K562 (cell line): ENCODE measurements at places on chromosomes 4 and X. TPM values are rescaled to one million over a fixed set of nuclear protein-coding genes. Genes with fewer than 3 reads are reported as not detected.

The KCND1 gene
- 0.75 and 0.83 TPM in 2 replicates for total RNA-seq

- no peak overlapping the region for H3K27ac ChIP-seq
- DNase-seq: no peak
- no peaks in the 10 kb centered on the region for H3K27me3 ChIP-seq
- H3K4me3 ChIP-seq: no peak overlapping the region
Measured at GRCh38 chr4:148692242-148692641, 250.0 kb upstream of the NR3C2 start.

The MAGEC2 gene
- total RNA-seq: 56.9 and 57.4 TPM in 2 replicates

The FAM149A gene
- total RNA-seq: not detected in 2 replicates

DNA sequence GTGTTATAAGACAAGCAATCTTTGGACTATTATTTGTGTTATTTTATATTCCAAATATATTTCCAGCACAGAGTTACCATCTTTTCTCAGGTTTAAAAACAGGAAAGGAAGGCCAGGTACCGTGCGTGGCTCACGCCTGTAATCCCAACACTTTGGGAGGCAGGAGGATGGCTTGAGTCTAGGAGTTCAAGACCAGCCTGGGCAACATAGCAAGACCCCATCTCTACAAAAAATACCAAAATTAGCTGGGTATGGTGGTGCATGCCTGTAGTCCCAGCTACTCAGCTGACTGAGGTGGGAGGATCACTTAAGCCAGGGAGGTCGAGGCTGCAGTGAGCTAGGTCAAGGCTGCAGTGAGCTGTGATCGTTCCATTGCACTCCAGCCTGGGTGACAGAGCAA, 140.0 kb downstream of the POLA1 start:
- H3K27ac ChIP-seq: no peak overlapping the region
- no peak overlapping the region for H3K4me3 ChIP-seq
- no peaks in the 10 kb centered on the region for H3K27me3 ChIP-seq
- H3K4me1 ChIP-seq: no peaks in the 10 kb centered on the region
- peaks cover 41% of the 10 kb centered on the region; the same call in 2 of the 3 replicates for H3K36me3 ChIP-seq
- DNase-seq: no peak

GRCh38 chr4:176789955-176790354, 2.8 kb downstream of the VEGFC start:
- peak; percentile 7 for DNase-seq
- no peaks in the 10 kb centered on the region for H3K4me1 ChIP-seq
- no peak overlapping the region for H3K27ac ChIP-seq

DNA sequence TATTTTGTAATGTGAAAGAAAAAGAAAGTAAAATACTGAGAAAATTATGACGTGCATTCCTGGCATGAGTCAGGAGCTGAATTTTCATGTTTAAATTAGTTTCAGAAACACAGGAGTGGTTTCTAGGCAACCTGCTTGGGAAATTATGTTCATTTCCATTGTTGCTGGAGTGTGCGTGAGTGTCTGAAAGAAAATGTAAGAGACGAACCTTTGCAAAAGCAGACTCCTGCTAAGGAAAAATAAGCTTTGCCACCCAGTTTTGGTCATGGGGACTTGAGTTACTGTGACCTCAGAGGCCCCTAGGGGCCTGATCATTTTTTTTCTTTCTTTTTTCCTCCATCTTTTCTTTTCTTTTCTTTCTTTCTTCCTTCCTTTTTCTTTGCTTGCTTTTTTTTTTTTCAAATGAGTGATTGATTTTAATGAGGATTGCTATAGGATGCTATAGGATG, 18.8 kb upstream of the CHRNA9 start:
- peaks cover 42% of the 10 kb centered on the region for H3K4me1 ChIP-seq
- no peaks in the 10 kb centered on the region for H3K36me3 ChIP-seq
- no peaks in the 10 kb centered on the region for H3K27me3 ChIP-seq
- no peak for DNase-seq
- no peak overlapping the region for H3K4me3 ChIP-seq

The DDX53 gene
- 1.5 TPM in 2 replicates for total RNA-seq

DNA sequence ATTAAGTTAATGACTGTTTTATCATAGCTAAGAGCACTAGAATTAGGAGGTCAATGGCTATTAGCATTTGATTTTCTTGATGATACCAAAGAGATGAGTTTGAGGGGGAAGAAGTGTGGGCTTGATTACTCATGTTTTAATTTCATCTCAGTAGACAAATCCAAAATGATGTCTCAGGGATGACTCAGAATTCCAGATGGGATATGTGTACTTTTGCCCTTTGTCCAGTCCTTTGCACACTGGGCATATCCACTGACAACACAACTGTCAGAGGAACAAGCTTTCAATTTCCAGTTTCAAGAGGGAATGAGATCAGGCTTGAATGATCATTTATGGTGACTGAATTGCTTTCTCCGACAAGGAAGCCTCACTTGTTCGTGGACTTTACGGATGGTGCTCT, 325.3 kb upstream of the FTHL17 start:
- H3K4me3 ChIP-seq: no peak overlapping the region
- H3K27me3 ChIP-seq: no peaks in the 10 kb centered on the region
- no peak for DNase-seq
- no peaks in the 10 kb centered on the region for H3K36me3 ChIP-seq
- H3K4me1 ChIP-seq: no peaks in the 10 kb centered on the region

- H3K27me3 ChIP-seq: no peaks in the 10 kb centered on the region
- no peaks in the 10 kb centered on the region for H3K4me1 ChIP-seq
- no peak for DNase-seq
- H3K36me3 ChIP-seq: no peaks in the 10 kb centered on the region
- no peak overlapping the region for H3K4me3 ChIP-seq
Measured at GRCh38 chrX:30568136-30568535, 9.4 kb downstream of the TASL start.

DNA sequence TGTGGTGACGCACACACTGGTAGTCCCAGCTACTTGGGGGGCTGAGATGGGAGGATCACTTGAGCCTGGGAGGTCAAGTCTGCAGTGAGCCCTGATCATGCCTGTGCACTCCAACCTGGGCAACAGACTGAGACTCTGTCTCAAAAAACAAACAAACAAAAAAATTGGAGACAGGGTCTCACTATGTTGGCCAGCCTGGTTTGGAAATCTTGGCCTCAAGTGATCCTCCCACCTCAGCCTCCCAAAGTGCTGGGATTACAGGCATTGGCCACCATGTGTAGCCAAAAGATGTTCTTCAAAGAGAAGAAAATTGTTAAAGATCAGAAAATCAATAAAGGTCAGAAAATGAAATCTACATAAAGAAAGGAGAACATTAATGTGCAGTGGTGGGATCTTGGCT, 41.7 kb upstream of the ABCG2 start:
- no peak overlapping the region for H3K27ac ChIP-seq
- no peak for DNase-seq
- no peaks in the 10 kb centered on the region for H3K36me3 ChIP-seq
- peaks cover 6% of the 10 kb centered on the region for H3K27me3 ChIP-seq

DNA sequence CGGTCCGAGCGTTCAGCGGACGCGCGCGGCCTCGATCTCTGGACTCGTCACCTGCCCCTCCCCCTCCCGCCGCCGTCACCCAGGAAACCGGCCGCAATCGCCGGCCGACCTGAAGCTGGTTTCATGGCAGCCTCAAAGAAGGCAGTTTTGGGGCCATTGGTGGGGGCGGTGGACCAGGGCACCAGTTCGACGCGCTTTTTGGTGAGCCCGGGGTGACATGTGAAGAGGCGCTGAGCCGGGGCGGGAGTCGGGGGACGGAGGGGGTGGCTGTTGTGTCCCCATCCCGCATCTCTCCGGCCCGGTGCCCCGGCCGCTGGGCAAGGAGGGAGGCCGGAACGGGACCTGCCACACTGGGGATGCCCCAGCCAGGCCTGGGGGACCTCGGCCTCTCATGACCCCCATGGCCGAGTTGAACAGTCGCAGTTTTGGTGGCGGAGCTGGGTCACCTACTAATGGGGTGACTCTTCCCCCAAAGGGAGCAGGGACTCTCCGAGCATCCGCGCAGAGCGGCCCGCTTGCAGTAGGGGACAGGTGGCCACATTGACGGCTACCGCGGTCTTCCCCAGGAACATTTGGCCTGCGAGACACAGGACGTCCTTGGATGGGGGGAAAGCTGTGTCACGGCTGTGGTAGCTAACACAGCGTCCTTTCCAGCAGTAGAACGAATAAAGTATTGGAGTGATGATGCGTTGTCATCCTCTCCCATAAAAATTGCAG, at the start of gene GK:
Gene GK, plus strand, starts transcription at position 9 of the 717 bp plus-strand sequence. Its CDS starts 115 bp downstream, at position 124.
- H3K4me1 ChIP-seq: peaks cover 20% of the 10 kb centered on the region
- H3K27ac ChIP-seq: peak within 1 kb of the TSS; percentile 95
- H3K27me3 ChIP-seq: no peaks in the 10 kb centered on the region

GRCh38 chrX:40140706-40141499, 43.1 kb upstream of the BCOR start:
- H3K4me1 ChIP-seq: peaks cover 5% of the 10 kb centered on the region; the same call in 2 of the 3 replicates
- no peaks in the 10 kb centered on the region for H3K36me3 ChIP-seq
- H3K27ac ChIP-seq: no peak overlapping the region

- peaks cover 30% of the 10 kb centered on the region for H3K4me1 ChIP-seq
- peak within 1 kb of the TSS; percentile 51 for H3K4me3 ChIP-seq
- H3K36me3 ChIP-seq: peaks cover 22% of the 10 kb centered on the region; the same call in 2 of the 3 replicates
- H3K27me3 ChIP-seq: no peaks in the 10 kb centered on the region
- DNase-seq: peak; percentile 83
Measured at GRCh38 chr4:48483006-48483776, at the start of gene SLC10A4. TSS of gene SLC10A4 (plus strand) at chr4:48483343. CDS start at chr4:48483562, 219 bp downstream.

DNA sequence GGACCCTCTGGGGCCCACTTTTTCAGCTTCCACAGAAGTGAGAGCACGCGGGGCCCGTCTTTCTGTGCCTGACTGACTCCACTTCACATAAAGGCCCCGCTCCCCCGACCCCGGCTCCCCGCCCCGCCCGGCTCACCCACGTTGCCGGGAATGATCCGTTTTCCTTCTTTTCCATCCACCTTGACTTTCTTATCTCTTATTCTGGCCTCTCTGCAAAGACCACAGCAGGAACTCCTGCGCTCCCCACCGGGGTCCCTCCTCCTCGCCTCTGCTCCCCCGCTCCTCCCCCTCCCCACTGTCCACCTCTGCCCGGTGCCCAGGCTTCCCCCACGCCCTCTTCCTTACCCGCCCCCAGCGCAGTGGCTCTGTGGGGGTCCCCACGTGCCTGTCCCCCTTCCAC, 54.2 kb upstream of the CLDN24 start:
- no peaks in the 10 kb centered on the region for H3K27me3 ChIP-seq
- H3K4me3 ChIP-seq: no peak overlapping the region
- H3K4me1 ChIP-seq: no peaks in the 10 kb centered on the region
- DNase-seq: no peak
- no peaks in the 10 kb centered on the region for H3K36me3 ChIP-seq
- no peak overlapping the region for H3K27ac ChIP-seq
